ENCODE measurements at places on chromosomes 16 and 17.
A peak's percentile ranks its signal among the peaks of the same experiment; 100 is the strongest.

DNA sequence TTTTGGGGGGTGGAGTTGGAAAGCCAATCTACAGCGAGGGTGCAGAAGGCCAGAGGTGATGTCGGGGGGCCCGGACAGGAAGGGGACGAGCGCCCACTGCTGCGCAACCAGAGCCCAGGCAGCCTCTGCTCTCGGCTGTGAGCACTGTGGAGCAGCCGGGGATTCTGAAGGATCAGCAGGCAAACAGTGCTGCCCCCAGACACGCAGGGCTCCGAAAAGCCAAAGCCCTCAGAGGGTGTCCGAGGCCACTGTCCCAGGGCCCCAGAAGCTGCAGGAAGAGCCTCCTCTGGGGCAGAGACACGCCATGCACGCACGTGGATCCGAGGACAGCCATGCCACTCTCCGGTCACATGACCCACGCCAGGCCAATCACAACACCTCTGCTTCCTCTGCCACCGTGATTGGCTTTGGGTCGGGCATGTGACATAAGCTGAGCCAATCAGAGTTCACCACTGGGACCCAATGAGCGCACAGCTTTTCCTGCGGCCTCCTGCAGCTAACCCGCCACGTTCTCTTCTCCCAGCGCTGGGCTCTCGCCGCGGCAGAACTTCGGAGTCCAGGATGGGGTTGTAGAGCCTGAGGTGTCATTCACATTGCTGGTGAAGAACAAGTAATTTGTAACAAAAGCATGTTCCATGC, 40.7 kb downstream of the ACTG1 start:
- peak; percentile 87 for DNase-seq

- DNase-seq, result no peak
These were observed 818.6 kb downstream of the KCNJ2 start for GRCh38 chr17:70987867-70988340.

DNA sequence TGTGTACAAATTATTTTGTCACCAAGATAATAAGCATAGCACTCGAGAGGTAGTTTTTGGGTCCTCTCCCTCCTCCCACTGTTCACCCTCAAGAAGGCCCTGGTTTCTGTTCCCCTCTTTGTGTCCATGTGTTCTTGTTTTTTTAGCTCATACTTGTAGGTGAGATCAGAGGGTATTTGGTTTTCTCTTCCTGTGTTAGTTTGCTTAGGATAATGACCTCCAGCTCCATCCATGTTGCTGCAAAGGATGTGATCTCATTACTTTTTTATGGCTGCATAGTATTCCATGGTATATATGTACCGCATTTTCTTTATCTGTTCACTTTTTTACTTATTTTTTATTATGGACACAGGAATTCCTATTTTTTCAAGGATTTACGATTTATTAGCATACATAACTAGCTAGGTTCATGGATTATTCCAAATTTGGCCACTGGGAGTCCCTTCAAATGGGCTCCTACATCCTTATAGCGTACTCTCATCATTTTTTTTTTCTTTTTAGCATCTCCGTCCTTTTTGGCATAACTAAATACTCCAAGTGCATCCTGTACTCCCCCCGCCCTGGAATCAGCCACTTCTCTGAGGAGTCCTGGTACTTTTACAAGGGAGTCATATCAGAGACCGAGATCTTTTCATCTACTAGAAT, 7.3 kb downstream of the TADA2A start:
- DNase-seq, result no peak

DNA sequence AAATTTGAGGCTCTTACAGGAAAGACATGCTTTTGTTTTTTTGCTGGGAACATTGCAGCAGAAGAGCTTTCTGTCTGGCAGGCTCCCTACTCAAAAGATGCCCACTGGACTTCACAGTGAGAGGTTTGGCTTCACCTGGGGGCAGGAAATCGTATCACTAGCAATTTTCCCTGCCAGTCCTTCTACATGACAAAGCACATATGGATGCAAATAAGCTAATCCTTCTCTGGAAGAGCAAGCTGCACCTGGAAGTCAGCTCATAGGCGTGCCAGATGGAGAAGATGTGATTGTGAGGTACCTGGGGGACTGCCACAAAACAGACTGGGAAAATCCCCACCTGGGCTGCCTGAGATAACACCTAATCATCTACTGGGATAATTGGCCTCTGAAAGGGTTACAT, 195.0 kb upstream of the CPHXL start:
- DNase-seq, result no peak
